ENCODE measurements at places on chromosomes 13 and 19. TPM values are rescaled to one million over a fixed set of nuclear protein-coding genes. Genes with fewer than 3 reads are reported as not detected.

DNA sequence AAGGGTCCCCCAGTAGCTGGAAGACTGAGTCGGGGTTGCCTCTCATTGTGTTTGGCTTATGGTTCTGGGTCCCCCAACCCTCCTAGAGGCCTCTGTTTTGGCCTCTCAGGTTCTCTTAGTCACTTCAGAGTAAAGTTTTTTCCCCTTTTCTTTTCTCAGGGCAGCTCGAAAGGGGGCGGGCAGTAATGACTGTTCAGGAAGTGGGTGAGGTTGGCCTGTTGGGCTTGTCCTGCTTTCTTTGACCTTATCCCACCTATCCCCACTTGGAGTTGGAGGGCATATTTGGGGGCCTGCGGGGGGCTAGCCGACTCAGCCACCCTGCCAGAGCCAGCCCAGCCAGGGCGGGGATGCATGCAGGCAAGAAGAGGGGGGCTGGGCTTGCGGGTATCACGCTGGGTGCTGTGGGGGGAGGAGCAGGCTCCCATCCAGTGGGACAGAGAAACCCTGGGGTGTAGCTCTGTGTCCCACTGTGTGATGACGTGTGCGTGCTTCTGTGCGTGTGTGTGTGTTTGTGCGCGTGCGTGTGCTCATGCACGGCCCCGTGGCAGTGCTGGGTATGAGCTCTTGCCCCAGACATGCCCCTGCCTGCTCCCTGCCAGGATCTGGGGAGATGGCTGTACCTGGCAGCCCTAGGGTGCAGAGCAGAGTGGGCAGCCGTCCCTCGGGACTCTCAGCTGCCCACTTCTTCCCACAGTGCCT lies 1.4 kb downstream of the CIC start:
- H3K36me3 ChIP-seq = peaks cover 22% of the 10 kb centered on the region
- no peaks in the 10 kb centered on the region for H3K27me3 ChIP-seq
- DNase-seq = peak; percentile 77
- H3K27ac ChIP-seq = peak overlapping the region; percentile 99

The DIAPH3 gene
- not detected for total RNA-seq

- H3K4me3 ChIP-seq = no peak overlapping the region
- no peak for DNase-seq
- peaks cover 17% of the 10 kb centered on the region for H3K4me1 ChIP-seq
- H3K36me3 ChIP-seq = no peaks in the 10 kb centered on the region
Measured at GRCh38 chr19:43625918-43626579, 6.6 kb upstream of the ZNF428 start.

The ZNF700 gene
- 24.0 TPM for total RNA-seq

GRCh38 chr19:49681830-49682229 lies 4.8 kb downstream of the PRMT1 start:
- H3K27ac ChIP-seq = no peak overlapping the region
- H3K36me3 ChIP-seq = peaks cover 49% of the 10 kb centered on the region
- H3K4me1 ChIP-seq = peaks cover 26% of the 10 kb centered on the region
- no peak overlapping the region for H3K4me3 ChIP-seq
- no peaks in the 10 kb centered on the region for H3K27me3 ChIP-seq

DNA sequence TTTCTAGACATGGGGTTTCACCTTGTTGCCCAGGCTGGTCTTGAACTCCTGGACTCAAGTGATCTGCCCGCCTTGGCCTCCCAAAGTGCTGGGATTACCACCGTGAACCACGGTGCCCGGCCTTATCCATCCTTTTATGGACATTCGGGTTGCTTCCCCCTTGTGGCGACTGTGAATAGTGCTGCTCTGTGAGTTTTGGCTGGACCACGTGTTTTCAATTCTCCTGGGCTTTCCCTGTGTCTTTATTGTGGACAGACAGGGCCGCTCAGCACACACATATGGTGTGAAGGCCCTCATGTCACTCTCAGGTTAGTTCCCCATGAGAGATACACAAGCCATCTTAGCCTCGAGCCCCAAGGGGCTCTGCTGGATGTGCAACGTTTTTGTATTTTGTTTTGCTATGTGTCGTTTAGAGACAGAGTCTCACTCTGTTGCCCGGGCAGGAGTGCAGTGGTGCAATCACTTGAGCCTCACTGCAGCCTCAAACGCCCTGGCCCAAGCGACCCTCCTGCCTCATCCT lies 40.5 kb downstream of the MAU2 start:
- H3K4me1 ChIP-seq = peaks cover 34% of the 10 kb centered on the region
- DNase-seq = peak; percentile 67
- H3K27me3 ChIP-seq = no peaks in the 10 kb centered on the region
- peak overlapping the region; percentile 28 for H3K27ac ChIP-seq

The KASH5 gene
- total RNA-seq = 0.36 TPM

The JUNB gene
- 99.1 TPM for total RNA-seq

DNA sequence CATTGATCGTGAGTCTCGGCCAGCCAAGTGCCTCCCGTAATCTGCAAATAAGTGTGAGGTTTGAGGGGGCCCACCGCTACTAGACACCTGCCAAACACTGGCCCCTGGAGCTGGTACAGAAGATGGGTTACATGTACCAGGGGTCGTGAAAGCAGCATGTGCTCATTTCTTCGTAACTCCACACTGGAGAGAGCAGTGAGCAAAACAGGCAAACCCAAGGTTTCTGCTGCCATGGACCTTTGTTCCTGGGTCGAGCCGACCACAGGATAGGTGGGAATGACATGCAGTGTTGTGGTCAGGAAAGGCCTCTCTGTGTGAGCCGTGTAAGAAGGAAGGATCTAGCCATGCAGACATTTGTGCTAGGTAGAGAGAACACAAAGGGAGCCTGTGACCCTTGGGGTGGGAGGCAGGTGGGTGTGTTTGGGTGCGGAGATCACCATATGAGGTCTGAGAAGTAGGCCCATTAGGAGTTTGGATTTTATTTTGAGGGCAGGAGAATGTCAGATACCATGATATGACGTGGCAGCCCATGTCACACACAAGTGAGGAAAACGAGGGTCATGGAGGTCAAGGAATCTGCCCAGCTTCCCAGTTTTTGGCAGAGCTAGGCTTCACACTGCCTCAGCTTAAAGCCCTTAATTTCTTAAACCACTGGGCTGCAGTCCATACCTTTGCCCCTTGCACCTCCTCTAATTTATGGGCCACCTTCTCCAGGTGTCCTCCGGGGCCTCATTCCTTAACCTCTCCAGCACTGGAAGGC lies 919 bp downstream of the GTF3A start:
- H3K27me3 ChIP-seq = no peaks in the 10 kb centered on the region
- H3K36me3 ChIP-seq = peaks cover 12% of the 10 kb centered on the region
- peak overlapping the region; percentile 95 for H3K4me3 ChIP-seq
- no peak for DNase-seq
- peaks cover 42% of the 10 kb centered on the region for H3K4me1 ChIP-seq
